ENCODE measurements at places on chromosomes 2 and 18. TPM values are rescaled to one million over a fixed set of nuclear protein-coding genes. Genes with fewer than 3 reads are reported as not detected.

DNA sequence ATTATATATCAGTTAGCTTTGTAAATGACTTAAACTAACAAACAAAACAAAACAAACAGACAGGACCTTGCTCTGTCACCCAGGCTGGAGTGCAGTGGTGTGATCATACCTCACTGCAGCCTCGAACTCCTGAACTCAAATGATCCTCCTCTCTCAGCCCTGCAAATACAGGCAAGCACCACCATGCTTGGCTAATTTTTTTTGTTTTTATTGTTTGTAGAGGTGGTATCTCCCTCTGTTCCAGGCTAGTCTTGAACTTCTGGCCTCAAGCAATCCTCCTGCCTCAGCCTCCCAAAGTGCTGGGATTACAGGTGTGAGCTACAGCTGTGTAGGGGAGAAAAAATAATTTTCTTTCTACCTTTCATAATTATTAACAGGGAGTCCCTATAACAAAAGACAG, 33.8 kb upstream of the PPM1B start:
- DNase-seq, result no peak

ALLC gene
- total RNA-seq, result not detected

DNA sequence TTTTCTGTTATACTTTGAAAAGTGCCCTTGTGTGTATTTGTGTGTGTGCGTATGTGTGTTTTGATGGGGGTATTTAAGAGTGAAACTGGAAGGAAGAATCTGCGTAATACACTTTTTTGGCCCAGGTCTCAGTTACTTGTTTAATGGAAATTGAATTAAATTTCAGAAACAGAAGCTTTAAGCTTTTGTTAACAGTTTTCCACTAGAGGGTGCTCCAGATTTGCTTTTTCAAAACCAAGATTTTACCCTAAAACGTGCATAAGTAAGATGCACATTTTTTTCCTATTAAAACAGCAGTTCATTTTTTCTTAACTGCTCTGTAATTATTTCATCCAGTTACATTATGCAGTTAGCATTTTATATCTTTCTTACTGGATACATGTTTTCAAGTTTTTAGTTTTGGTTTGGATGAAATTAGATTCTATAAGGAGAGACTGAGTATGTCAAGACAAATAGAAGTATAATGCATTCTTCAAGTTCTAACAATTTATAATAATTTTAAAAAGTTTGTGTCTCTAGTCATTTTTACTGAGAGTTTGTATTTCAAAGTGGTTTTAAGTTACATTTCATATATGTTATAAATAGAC, 97.2 kb downstream of the PIK3C3 start:
- DNase-seq, result no peak

DNA sequence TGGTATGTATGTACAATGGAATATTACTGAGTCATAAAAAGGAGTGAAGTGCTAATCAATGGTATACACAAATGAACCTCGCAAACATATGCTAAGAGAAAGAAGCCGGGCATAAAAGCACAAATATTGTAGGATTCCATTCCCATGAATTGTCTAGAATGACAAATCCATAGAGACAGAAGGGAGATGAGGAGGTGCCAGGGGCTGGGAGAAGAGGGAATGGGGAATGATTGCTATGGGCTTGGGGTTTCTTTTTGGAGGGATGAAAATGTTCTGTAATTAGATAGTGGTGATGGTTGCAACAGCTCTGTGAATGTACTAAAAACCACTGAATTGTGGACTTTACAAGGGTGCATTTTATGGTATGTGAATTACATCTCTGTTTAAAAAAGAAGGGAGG, 73.5 kb downstream of the GLI2 start:
- no peak for DNase-seq

RBM44 gene
- 0.14 TPM for total RNA-seq

DNA sequence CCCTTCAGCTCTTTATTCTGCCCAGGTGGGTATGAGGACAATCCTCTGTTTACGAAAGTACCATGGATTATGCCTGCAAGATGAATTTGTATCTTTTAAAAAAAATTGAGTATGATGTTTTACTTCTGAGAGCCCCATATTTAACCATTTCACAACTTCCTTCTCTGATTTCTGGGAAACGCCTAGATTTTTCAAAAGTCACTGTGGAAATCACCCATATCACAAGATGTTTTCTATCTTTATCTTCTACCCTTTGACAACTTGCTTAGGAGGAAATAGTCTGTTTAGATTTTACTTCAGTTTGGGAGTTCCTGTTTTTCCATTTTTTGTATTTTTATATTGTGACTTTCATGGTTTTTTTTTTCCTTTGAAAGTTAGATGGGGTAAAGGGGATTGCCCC, 53.0 kb downstream of the ICOS start:
- no peak for DNase-seq

GRCh38 chr2:29632018-29632417, 289.4 kb downstream of the ALK start:
- DNase-seq, result peak; percentile 62

DNA sequence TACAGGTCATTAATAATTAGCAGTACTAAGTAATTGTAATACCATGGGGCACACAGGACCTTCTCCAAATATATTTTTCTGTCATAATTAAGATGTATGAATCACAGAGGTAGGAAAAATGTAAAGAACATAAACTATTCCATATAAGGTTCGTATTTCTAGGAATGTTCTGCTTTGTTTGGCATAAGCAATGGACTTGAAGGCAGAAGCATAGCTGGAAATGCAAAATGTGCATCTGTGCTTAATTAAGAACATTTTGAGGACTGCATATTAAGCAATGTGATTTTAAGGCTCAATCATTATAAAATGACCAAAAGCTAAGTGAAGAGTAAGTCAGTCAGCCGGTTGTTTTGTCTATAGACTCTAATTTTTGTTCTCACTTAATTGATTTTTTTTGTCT, 123.2 kb downstream of the RBM43 start:
- no peak for DNase-seq
